ENCODE measurements at places on chromosomes 1 and 21.

DNA sequence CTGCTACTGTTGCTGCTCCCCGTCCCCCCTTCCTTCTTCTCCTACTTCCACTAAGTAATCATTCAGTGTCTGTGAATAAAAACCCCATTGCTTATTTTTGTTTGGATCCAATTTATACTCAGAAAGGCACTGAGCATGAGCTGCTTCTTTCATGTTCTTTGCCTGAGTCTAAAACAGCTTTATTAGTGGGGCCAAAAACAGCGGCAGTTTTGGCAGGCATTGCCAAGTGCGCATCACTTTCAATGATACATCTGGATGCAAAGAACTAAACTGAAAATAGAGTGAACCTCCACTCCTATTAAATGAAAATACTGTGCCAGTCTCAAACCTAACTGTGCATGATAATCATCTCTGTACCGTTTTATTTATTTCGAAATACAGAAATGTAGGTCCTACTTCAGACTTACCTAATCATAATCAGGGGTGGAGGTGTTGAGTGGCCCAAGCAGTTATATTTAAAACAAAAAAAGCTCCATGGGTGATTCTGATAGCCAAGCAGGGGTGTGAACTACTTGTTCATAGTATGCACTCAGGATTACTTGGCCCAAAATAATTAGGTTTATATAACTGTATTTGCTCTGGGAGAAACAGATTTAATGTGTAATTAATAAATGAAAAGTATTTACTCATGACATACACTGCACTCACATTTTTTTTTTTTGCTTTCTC lies 48.4 kb downstream of the NEK7 start:
- DNase-seq, result no peak

DNA sequence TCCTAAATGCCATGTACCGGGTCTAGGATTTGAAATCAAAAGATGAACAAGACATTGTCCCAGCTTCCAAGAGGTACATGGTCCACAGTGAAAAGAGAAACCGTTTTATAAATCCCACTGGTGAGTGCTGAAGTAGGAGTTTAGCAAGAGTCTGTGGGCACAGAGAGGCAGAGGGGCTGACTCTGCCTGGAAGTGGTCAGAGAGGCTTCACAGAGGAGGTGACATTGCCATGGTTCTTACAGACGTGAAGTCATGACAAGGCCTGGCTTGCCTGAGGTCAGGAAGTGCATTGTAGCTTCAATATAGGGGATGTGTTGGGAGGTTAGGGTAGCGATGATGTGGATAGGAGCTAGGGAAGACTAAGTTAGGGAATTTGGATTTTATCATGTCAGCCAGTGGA lies 28.4 kb downstream of the MAPKAPK2 start:
- DNase-seq, result no peak

GRCh38 chr1:54272772-54273091 lies 72.8 kb downstream of the MRPL37 start:
- DNase-seq, result no peak

- DNase-seq, result no peak
Observed at GRCh38 chr1:25009671-25010262, 79.7 kb upstream of the RUNX3 start.

DNA sequence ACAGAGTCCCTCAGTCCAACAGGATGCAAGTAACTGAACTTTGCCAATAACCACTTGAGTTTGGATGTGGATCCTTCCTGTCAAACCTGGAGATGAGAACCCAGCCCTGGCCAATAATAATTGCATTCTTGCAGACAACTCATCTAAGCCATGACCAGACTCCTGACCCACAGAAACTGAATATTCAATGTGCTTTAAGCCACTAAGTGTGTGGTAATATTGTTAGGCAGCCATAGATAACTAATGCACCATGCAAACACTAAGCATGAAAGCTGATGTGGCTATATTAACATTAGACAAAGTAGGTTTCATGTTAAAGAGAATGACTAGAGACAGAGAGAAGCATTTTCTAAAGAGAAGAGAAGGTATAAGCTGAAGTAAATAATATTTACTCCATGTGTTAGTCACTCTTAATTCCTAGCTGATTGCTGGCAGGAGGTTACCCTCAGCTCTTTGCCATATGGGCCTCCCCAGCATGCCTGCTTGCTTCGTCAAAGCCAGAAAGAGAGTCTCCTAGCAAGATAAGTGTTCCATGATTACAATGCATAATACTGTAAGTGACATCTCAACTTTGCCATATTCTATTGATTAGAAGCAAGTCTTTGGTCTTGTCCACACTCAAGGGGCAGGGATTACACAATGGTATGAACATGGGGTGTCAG lies 276.4 kb upstream of the PLXNA2 start:
- no peak for DNase-seq
